Metanephros (tissue), 2 donors: ENCODE measurements at places on chromosomes 4 and X. TPM values are rescaled to one million over a fixed set of nuclear protein-coding genes. Genes with fewer than 3 reads are reported as not detected.

The GLOD5 gene
- 0.76 TPM for total RNA-seq

The SH2D1A gene
- 0.47 TPM for total RNA-seq

The PWWP3B gene
- 6.9 TPM for total RNA-seq

The SLC6A14 gene
- not detected for total RNA-seq

The SOX3 gene
- total RNA-seq, result not detected

The KIF4A gene
- total RNA-seq, result 7.6 TPM

The ADAMTS3 gene
- total RNA-seq, result 9.8 TPM

The CENPVL1 gene
- 0.18 TPM for total RNA-seq

The ACOT9 gene
- 45.3 TPM for total RNA-seq
